Stimulated activated CD4-positive, alpha-beta T cell treated with anti-CD3 and anti-CD28 coated beads, Interleukin-1b, Interleukin-23, amount 100 ng/mL, for 1 hour (primary cell): ENCODE measurements at places on chromosomes 11 and 22.
A peak's percentile ranks its signal among the peaks of the same experiment; 100 is the strongest.

DNA sequence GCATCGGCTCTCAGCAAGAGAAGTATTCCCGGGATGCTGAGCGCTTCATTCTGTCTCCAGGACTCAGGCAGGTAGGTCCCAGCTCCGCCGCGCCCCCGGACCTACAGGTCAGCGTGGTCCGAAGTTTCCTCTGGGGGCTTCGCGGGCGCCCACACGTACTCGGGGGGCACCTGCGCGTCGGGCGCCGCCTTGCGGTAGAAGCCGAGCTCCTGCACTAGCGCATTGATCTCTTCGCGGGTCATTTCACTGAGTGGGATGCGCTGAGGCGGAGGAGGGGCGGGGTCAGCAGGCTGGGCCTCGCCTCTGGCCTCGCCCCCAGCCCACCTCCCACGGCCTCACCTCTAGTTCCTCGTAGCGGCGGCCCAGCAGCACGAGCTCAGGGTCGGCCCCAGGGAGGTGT lies 2.5 kb downstream of the SELENOM start:
- no peak for DNase-seq

DNA sequence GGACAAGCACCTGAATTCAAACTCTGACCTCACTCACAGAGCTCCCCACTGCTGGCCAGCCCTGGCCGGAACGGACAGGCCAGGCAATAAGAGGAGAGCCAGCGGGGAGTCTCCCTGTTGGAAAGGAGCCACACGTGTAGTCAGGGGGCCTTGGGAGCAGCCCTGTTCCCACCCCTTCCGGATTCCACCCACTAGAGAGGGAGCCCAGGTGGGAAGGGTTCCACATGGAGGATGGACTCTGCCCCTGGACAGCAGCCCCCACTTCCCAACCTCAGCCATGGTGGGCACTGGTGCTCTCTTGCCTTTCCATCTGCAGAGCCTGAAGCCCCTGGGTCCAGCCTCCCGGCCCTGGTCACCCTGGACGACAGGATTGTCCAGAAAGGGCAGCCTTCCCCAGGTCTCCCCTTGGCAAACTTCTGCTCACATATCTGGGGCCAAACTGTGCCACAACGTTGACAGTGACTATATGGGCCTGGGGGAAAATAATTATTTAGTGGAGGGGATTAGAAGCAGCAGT lies 7.5 kb upstream of the APOBEC3A start:
- no peak for DNase-seq

DNA sequence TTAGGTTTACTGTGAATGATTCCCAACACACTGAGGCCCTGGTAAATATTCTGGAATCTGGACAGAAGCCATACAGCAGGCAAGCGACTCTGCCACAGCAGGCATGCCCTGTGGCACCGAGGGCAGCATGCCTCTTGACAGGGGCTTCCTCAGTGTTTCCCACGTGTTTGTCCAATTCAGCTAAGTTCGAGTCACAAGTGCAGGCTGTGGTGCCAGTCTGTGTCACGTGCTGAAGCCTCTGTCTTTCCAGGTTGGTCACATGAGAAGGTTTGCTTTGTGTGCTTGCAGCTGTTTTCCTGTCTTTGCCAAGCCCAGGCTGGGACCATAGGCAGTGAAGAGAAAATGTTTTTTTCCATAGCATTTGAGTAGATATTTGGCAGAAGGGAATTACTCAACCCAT lies 2.4 kb upstream of the PPFIBP2 start:
- no peak for DNase-seq

DNA sequence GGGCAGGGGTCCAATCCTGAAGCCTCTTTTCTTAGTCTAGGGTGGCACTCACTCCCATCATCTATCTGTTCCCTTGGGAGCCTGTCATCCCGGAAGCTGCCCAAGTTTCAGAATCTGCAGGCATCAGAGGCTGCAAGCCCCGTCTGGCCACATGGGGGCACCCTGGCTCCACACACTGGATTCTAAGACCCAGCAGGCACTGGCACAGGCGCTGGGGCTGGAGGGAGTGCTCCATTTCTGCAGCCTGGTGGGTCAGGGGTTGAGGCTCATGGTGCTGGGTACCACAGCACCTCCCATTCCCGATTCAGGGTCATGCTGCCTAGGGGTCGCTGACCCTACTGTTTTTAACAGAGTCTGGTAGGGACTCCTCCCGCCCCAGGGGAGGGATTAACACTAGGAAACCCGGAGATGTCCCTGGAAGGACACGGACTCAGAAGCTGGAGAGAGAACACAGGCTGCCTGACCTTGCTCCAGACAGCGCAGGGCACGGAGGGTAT lies 243.9 kb upstream of the SYN3 start:
- DNase-seq = peak; percentile 29

- no peak for DNase-seq
These were observed 39.0 kb downstream of the RRAS2 start for GRCh38 chr11:14320020-14320419.

DNA sequence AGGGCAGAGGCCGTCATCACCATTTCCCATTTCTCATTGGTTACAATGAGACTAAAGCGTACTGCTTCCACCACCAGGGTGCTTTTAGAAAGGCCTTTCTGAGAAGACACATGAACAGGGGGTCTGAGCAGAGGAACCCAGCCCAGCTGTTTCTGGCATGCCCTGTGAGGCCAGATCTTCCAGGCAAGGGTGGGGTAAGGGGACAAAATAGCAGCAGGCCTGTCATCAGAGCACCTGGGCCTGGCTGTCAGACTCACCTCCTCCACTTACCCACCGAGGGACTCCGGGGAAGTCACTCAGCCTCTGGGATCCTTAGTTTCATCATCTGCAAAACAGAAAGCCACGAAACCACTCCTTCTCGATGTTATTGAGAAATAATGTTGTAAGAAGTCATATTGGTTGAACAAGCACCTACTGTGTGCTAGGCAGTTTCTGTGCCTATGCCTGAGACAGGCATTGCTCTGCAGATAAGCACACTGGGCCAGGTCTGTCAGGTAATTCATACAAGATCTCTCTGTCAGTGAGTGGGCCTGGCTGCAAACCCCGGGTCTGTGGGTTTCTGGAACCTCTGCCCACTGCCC lies 8.8 kb upstream of the WNT11 start:
- no peak for DNase-seq

- peak; percentile 82 for DNase-seq
These were observed 1.6 kb downstream of the RAC2 start for GRCh38 chr22:37242395-37242918.

- no peak for DNase-seq
These were observed 1.8 kb upstream of the FIBIN start for GRCh38 chr11:26992031-26992541.

- DNase-seq = no peak
These were observed 10.2 kb downstream of the VSTM5 start for GRCh38 chr11:93840180-93840579.

DNA sequence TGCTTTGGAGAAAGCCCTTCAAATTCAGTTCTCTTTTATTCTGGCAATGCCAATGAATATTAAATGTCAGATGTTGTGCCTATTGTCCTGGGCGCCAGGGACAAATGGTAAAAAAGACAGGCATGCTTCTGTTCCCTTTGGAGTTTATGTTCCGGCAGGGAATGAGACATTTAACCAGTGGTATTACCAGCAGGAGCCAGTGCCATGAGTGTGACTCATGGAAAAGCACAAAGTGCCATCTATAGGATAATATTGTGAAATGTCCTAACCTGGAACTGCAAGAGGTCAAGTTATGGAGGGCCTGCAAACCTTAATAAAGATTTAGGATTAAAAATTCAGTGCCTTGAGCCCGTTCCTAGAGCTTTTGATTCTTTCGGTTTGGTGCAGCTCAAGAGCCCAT lies 39.5 kb downstream of the REXO2 start:
- no peak for DNase-seq

DNA sequence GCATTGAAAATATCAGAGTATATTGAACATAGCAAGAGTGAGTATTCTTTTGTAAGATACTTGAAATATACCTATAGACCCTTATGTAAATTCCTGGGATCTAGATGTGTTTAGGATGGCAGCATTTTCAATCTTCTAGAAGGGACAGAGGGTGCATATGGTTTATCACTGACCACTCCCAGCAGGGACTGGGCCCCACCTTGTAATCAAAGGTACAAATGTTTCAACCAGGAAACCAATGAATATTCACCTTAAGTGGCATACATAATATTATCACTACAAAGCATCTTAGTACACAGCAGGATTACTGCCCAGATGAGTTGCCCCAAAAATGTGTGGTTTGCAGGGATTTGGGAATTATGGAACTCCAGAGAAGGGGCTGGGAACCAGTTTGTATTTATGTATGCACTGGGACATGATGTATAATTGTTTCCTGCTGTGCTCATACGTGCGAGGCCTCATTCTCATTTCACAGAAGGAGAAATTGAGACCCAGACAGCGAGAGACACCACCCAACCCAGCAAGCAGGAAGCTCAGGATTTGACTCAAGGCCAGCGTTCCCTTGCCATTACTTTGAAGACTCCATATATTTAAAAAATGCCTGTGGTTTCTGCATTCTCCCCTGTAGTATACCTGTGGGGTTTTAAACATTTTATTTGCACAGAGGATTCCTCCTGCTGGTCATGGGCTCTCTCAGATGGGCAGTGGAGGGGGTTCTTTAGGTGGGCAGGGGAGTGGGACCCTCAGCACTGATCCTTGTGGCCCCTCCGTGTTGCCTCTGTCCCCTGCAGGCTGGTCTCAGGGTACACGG lies 5.2 kb downstream of the APOL4 start:
- no peak for DNase-seq

DNA sequence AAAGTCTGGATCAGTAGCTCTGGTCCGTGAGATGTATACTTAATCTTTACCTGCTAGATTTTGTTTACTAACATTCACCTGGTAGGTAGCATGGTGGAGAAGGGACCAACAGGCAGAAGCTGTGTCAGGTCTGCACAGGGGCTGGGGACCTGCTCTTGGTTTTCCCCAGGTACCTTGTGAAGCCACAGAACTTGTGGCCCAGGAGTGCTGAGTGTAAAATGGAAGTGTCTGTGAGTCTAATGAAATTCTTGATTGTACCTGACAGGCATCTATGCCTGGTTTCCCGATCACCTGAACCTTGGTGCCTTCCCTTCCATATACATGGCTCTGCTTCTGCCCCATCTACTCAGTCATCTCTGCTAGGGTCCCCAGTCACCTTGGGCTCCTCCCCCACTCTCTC lies 94.3 kb downstream of the CWC15 start:
- DNase-seq = no peak

DNA sequence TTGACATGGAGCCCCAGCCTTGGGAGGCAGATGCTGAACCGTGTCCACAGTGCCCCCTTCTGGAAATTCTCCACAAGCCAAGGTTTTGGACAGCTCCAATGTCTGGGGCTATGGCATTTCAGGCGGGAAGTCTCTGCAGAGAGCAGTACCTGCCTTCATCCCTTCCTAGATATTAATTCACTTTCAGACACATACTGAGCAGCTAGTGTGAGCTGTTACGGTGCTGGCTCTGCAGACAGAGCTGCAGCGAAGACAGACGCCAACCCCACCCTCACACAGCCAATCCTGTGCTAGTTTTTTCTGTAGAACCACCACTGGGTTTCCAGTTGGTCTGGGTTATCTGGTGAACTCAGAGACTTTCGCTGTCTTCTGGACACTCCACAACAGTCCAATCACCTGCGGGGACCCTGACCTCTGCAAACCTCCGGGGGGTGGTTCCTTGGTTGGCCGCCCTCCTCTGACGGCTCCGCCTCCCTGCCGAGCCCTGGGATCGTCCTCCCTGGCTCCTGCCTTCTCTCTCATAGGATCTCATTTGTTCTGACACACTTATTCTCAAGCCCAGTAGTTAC lies 9.1 kb downstream of the LMF2 start:
- peak; percentile 39 for DNase-seq

DNA sequence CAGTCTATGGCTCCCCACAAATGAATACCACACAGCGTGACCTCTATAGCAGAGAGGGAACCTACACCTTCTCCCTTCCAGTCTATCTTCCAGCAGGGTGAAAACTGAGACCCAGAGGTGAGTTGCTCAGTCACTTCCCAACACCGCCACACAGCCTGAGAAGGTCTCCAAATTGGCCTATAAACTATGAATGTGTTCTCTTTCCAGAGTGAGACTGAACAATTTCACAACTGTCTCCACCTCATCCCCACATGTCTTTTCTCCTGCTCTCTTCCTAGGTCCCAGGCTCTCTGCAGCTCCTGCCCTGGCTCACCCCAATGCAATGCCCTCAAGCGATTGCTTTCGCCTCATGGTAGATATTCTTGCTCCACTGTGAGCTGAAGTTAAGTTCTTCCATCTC lies 14.0 kb downstream of the CLMP start:
- no peak for DNase-seq

GRCh38 chr11:8913961-8914660 lies 3.1 kb downstream of the AKIP1 start:
- DNase-seq = no peak

- DNase-seq = no peak
These were observed 57.1 kb upstream of the TIMP3 start for GRCh38 chr22:32744176-32744959.

- DNase-seq = no peak
These were observed 29.9 kb upstream of the MALAT1 start for GRCh38 chr11:65468874-65469333.

- DNase-seq = no peak
These were observed 3.0 kb downstream of the MN1 start for GRCh38 chr22:27798511-27799014.

DNA sequence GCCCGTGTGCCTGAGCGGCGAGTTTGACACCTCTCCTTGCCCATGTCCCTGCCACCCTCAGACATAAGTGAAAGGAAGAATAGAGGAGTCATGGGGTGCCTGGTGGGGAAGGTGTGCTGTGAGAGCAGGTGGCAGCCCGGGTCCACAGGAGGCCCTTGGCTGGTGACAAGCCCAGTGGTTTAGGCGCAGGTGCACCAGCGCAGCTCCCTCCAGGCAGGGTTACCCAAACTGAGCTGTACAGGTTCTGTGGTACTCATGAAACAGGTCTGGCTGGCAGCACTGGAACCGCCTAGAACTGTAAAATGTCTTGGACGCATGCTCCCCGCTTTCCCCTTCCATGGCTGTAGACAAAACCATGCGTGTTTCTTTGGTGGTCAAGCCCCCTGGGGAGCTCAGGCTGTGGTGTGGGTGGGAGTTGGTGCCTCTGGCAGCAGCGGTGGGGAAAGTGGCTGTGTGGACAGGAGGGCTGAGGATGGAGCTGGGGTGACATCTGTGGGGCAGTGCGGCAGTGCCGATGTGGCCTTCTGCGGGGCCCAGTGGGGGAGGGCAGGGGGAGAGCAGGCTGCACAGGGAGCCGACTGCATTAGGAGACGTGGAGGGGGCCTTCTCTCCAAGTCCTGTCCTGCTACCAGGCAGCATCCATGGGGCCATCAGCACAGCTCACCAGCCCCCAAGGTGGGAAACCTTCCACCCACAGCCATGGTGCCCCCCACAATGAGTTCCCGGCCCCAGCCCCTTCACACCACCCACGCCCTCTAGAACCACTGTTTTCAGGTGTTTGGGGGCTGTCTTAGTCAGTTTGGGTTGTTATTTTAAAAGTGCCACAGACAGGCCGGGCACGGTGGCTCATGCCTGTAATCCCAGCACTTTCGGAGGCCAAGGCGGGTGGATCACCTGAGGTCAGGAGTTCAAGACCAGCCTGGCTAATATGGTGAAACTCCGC lies 5.6 kb upstream of the GTSE1 start:
- no peak for DNase-seq
